ENCODE measurements at places on chromosomes 4 and X.

DNA sequence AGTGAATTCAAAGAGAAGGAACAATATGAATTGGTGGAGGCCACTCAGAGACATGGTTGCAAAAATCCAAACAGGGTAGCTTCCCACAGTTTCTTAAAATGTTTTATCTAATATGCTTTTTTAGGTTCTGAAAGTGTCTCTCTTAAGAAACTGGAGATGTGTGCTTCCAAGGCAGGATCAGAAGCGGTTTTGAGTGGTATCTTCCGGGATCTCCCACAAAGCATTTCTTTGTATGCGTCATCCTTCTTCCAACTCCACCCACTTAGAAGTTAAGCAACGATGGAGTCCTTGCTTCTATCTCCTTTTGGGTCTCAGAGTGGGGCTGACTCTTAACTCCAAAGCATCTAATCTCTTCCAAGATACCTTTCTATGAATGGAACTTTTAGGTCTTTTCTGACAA, 196.7 kb downstream of the MID1 start:
- DNase-seq = no peak

DNA sequence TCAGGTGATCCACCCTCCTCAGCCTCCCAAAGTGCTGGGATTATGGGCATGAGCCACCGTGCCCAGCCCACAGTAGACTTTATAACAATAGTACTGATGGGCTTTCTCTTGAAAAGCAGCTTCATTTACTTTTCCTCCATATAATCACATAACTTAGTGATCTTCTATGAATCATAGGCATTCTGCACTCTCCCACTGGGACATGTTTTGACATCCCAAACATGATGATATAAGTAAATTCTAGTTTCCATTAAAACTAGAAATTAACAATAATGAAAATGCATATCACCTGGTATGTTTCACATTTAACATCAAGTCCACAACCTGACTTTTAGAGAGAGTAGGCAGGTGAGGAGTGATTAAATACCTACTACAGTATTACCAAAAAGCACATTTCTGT, 96.5 kb downstream of the CAMK2D start:
- no peak for DNase-seq

DNA sequence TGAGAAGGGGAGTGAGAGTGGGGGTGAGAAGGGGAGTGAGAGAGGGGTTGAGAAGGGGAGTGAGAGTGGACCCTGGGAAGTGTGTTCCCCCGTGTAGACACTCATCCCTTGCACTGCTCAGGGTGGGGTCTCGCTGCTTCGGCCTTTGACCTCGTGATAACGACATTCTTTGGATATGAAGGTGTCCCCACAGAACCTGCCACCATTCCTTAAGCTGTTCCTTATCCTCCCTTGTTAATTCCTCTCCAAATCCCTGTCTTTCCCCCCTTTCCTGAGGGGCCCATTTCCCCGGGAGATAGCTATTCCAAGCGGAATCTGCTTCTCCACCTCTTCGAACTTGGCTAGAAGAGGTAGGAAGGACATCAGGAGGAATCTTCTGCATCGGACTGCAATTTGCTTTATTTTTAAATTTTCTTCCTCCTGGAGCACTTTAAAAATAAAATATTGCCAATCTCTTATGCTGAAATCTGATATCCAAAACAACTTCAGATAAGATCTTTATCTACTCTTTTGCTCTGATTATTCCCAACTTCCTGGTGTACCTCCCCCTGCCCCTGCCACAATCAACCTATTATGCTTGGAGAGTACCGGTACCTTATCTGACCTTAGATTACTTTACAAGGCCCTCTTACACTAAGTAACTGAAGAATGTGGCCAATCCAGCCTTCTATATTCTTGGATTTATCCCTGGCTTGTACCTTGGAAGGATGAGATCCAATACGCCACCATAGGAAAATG, 15.6 kb downstream of the TRIML1 start:
- DNase-seq = no peak

DNA sequence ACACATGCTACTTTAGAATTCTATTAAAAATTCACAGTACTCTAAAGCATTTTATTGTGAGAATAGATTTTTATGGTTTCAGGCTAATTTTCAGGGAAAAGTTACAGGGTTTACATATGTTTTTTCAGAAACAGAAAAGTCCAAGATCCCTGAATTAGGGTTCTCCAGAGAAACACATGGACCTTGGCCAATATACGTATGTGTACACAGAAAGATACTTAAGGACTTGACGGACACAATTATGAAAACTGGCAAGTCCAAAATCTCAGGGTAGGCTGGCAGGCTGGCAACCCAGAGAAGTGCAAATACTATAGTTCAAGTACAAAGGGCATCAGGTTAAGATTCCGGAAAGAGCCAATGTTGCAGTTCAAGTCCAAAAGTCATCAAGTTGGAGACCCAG, 1897.8 kb upstream of the PCDH10 start:
- no peak for DNase-seq

GRCh38 chrX:122788216-122788615, 395.9 kb upstream of the GRIA3 start:
- DNase-seq = no peak

DNA sequence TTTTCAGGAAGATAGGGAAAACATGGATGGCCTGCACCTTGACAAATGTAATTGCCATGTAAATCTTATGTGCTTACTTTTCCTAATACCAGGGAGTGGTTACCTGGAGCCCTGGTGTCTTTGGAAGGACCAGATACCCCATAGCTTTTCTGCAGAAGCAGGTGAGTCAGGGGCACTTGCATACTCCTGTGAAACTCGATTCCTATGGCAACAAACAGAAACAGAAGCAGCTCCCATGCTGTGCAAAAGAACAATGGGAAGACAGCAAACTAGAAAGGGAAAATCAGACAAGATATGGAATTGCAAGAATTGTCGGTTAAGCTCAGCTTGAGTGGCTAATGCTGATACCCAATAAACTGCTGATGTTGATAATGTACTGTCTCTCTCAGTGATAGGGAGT, 117.4 kb upstream of the AFF2 start:
- no peak for DNase-seq

DNA sequence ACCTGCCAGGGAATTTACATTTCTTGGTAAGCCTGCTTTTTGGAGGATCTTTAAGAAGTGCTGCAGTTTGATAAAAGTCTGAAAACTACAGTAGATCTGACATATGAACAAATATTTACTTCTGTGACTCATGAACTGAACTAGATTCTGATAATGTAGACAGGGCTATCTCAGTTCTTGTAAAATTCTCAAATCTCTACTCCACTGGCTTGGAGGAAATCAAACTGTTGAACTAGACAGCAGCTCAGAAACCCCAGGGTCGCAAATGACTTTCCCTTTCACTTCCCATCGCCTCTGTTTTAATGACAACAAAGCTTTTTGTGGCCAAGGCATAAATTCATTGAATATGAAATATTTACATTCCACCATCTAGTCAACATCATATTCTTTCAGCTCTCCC, 15.4 kb upstream of the OCIAD1 start:
- DNase-seq = no peak

GRCh38 chr4:84879651-84880200, 86.8 kb downstream of the WDFY3 start:
- no peak for DNase-seq

GRCh38 chr4:176358083-176358469, 38.3 kb downstream of the SPCS3 start:
- no peak for DNase-seq

- no peak for DNase-seq
These were observed 6.0 kb upstream of the EFNB1 start for GRCh38 chrX:68822641-68823410.

GRCh38 chrX:154408659-154409221, 314 bp downstream of the DNASE1L1 start:
- no peak for DNase-seq

DNA sequence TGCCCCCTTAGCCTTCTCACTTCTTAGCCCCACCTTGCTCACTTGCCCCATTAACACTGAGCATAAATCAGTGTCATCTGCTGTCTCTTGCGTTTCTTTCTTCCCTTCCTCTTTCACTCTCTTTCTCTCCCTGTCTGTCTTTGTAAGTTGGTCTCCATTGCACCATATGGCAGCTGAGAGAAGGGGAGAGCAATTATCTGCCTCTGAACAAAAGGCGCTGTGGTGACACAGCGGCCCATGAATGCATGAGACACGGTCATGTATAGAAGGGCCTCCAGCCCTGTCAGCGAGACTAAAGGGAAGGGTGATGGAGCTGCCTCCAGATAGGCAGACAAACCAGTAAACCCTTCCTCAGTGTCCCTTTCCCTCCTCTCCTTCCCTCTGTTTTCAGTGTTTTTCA, 88.8 kb upstream of the PCDH18 start:
- DNase-seq = no peak

- no peak for DNase-seq
These were observed 147.2 kb upstream of the DKK2 start for GRCh38 chr4:107183155-107183774.

- DNase-seq = no peak
These were observed 919 bp downstream of the SOWAHD start for GRCh38 chrX:119759248-119759766.

GRCh38 chr4:80322716-80323115, 12.8 kb upstream of the CFAP299 start:
- DNase-seq = no peak

DNA sequence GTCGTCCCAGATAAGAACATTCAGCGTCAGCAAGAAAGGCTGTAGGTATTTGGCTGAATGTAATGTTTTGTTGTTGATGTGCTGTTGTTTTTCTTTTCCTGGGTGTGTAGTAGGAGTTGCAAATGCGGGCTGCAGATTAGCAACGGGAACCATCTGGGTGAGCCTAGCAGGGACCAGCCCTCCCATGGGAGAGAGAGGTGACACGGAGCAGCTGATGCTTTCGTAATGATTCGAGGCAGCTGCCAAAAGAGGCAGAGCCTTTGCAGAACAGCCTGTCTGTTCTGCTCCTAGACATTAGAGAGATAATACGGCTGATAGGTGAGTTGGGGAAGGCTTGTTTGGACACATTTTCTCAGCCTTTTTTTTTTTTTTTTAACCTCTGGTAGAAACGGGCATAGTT, 25.3 kb downstream of the ARSF start:
- no peak for DNase-seq

DNA sequence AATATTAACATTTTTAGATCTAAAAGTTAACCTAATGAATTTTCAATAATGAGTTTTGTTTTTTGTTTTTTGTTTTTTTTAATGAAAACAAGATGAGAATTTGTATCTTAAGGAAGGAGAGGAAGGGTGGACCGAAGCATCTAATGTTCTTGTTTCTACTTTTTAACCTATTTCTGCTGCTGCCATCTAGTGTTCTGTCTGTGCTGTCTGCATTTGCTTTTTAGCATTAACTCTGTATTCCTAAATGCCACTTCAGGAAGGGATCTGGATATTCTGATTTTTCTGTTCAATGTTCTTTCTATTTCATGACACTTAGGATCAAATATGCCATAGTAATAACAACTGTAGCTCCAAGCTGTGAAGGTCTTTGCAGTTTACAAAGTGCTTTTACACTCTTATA, 161.7 kb downstream of the BRWD3 start:
- no peak for DNase-seq

GRCh38 chrX:153153516-153153915, 25.6 kb upstream of the MAGEA1 start:
- DNase-seq = no peak

GRCh38 chr4:146104541-146104940, 71.0 kb upstream of the LSM6 start:
- no peak for DNase-seq

All from activated T-cell treated with anti-CD3 and anti-CD28 coated beads for 4 hours (primary cell).